Spinal cord (tissue), 10 donors: ENCODE measurements at places on chromosomes 7 and 10.

GRCh38 chr7:138951953-138952352, 29.2 kb downstream of the KIAA1549 start:
- DNase-seq = no peak

DNA sequence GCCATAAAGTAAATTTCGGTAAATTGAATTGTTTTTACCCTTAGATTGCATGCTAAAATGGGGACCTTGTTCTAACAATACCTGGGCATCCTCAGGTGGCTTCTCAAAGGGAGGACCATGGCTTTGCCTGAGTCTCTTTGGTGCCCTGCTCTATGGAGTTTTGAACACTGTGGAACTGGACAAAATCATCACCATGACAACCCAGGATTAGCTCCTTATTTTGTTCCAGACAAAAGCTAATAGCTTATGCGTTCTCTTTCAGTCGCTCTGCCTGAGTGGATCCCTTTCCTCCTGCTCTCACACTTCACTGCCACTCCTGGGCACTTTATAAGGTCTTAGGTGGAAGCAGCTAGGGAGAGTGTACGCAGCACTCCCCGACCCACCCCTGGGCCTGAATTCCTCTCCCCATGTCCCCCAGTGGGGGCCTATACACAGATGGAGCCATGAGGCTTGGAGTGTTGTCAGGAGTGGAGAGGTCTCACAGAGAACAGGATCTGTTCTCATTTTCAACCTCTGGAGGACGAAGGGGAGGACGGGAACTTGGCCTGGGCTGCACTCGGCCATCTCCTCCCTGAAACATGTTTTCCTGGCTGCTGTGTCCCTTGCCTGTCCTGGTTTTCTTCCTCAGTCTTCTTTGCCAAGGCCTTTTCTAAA, 19.0 kb downstream of the ADCYAP1R1 start:
- DNase-seq = peak; percentile 29

GRCh38 chr7:151813445-151813844, 63.5 kb downstream of the PRKAG2 start:
- no peak for DNase-seq

GRCh38 chr10:73634421-73634820, 6.9 kb downstream of the MYOZ1 start:
- no peak for DNase-seq

DNA sequence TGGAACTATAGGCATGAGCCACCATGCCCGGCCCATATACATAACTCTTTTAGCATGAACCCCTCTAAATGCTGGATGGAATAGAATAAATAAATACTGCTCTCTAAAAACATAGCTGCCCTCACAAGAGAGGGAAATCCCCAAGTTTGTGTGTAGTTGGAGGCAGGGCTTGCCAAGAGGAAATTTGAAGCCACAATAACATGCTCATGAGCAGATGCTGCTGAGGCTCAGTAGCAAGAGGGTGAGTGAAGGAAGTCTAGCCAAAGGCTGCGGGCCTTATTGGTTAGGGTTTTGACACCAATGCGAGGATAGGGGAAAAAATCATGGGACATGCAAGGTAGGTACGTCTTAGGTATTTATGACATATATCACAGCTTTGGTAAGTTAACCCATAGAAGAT, 17.3 kb downstream of the TPK1 start:
- DNase-seq = no peak

GRCh38 chr7:130950054-130950453, 216.0 kb upstream of the KLF14 start:
- no peak for DNase-seq

DNA sequence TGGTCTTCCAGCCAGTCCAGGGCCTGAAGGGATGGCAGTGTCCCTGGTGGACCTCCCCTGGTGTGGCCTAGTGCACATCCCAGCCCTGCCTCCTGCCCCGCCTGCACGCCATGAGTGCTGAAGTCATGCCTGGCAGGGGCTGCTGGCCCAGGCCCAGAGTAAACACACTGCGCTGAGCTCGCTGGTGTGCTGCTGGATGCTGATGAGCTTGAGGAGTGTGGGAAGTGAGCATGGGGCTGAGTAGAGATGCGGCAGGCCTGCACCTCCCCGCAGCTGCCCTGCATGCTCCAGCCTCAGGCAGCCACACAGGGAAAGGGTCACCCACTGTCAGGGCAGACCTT, 43.2 kb downstream of the HTRA1 start:
- peak; percentile 80 for DNase-seq

GRCh38 chr10:110643035-110643652, 992 bp upstream of the RBM20 start:
- no peak for DNase-seq

- no peak for DNase-seq
These were observed 24.8 kb downstream of the OR9A2 start for GRCh38 chr7:143002106-143002505.

DNA sequence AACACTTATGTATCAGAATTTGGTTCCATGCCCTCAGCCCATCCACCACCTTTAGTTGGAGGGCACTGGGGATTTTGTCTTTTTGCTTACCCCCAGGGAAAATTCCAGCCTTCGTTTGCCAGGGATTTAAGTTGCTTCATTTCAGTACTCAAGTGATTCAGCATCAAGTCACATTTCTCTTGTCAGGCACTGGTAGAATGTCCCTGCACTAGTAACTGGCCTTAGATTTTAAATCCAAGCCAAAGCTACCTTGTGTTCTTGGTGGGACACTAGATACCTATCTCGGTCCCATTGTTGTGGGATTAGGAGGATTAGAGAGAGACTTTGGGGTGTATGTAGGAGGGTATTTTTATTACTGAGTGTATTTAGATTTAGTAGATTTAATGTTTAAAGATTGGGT, 613.1 kb downstream of the SUGCT start:
- DNase-seq = no peak

- no peak for DNase-seq
These were observed 456 bp upstream of the DLD start for GRCh38 chr7:107890493-107890961.

DNA sequence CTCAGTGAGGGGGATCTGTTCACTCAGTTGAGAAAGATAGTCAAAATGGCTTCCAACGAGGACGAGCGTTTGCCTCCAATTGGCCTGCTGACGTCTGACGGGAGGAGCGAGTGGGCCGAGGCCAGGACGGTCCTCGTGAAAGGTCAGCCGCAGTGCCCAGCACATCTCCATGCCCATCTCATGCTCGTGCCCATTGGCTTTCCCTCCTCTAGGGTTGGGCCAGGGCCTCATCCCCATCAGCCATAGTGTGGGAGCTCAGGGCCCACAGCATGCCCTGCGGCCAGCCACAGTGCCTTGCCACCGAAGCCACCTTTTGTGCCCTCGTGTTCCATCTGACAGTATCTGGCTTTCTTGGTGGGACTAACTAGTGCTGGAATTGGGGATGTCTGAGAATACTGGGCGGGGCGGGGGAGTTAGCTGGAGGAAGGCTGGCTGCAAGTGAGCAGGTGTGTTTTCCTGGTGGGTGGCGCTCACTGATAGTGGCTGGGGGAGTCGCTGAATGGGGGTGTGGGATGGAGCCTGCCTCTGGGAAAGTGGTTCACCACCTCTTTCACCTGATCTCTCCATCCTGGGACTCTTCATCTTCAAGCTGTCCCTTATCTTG, 13.9 kb downstream of the CHAT start:
- no peak for DNase-seq

- no peak for DNase-seq
These were observed 31.7 kb downstream of the LHPP start for GRCh38 chr10:124493214-124493882.

DNA sequence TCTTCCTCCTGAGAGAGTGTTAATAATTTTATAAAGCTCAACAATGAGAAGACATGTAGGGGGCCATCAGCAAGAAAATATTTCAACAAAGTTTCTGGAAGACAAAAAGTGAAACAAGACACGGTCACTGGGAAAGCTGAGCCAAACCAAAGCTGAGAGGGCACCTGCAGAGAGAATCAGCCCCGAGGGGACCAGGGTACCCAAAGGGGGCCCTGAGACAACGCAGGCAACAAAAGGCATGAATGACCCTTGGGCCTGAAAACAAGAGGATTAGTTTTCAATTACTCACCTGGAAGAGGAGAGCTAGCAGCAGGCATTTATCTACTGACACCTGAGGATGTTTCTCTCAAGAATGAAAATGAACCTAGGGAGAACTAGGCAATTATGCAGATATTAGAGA, 461.2 kb upstream of the MGMT start:
- no peak for DNase-seq

DNA sequence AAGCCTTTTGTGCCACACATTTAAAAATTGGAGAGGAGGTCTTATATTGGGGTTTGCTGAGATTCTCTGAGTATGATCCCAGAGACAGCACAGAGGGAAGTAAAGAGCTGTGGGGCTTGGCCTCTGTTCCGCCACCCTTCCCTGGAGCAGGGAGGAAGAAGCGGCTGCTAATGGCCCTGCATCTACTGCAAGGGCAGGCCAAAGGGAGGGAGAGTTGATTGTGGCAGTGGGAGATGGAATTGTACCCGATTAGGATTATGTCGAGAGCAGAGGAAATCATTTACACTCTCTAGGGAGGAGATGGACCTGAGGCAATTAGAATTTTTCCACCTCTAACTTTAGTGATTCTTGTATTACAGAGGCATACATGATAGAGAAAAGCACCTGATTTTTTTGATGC, 28.8 kb downstream of the CYP17A1 start:
- no peak for DNase-seq

GRCh38 chr10:53645951-53646350, 873.4 kb upstream of the MBL2 start:
- no peak for DNase-seq

DNA sequence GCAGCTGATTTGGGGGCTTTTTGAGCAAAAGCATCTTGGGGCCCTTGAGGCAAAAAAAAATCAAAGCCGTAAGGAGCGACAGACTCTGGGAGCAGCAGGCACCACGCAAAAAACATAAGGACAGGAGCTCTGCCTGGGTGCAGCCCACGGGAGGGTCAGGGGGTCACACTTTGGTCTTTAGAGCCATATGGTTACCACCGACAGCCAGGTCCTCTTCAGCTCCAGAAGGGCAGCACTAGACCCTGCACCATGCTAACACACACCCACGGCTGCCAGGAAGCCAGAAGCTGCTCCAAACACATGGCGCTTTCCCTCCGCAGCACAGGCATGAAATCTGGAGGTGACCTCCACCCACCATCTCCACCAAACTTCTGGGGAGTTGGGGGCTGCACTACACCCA, 47.1 kb downstream of the RSU1 start:
- no peak for DNase-seq

DNA sequence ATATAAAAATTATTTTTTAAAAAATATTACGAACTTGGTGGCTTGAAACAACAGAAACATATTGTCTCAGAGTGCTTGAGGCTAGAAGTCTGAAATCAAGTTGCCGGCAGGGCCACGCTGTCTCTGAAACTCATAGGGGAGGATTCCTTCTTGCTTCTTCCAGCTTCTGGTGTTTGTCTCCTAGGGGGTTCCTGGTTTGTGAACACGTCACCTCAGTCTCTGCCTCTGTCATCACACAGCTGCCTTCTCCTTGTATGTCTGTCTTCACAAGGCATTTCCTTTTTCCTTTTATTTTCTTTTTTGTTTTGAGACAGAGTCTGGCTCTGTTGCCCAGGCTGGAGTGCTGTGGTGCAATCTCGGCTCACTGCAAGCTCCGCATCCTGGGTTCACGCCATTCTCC, 12.7 kb upstream of the SNX8 start:
- DNase-seq = no peak

DNA sequence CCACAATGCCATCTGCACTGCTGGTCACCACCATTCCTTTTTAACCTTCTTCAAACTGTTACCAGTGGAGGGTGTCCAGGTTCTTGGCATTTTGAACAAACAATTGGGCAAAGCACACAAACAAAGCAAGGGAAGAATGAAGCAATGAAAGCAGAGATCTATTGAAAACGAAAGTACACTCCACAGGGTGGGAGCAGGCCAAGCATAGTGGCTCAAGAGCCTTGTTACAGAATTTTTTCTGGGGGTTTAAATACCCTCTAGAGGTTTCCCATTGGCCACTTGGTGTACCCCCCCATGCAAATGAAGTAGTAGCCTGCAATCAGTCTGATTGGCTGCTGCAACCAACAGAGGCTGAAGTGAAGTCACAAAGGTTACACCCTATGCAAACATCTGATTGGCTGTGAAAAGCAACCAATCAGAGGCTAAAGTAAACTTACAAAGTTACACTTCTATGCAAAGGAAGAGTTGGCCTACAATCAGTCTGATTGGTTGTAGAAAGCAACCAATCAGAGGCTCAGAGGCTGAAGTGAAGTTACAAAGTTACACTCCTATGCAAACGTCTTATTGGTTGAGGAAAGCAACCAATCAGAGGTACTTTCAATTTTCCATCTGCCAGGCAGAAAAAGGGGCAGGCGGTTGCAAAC, 103.2 kb upstream of the WAC start:
- DNase-seq = no peak

DNA sequence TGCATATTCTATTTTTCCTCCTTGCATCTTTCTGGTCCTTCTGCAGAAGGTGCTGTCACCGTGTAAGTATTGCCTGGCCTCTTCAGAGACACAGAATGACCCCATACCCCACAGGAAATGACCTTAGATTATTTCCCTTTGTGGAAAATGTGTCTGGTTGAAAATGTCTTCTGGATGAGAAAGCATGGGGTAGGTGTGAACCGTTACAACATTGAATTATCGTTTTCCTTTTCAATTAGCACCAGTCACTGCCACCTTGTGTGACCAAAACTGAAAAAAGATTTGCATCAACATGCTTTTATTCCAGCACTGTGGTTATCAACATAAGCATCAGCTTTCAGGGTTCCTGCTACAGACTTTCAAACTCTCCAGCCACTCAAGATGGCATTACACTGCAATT, 58.0 kb upstream of the CELF2 start:
- DNase-seq = no peak

- peak; percentile 45 for DNase-seq
These were observed 1083.1 kb downstream of the KCNMA1 start for GRCh38 chr10:76554478-76554877.

- DNase-seq = no peak
These were observed 170.0 kb downstream of the MGMT start for GRCh38 chr10:129637010-129637409.

DNA sequence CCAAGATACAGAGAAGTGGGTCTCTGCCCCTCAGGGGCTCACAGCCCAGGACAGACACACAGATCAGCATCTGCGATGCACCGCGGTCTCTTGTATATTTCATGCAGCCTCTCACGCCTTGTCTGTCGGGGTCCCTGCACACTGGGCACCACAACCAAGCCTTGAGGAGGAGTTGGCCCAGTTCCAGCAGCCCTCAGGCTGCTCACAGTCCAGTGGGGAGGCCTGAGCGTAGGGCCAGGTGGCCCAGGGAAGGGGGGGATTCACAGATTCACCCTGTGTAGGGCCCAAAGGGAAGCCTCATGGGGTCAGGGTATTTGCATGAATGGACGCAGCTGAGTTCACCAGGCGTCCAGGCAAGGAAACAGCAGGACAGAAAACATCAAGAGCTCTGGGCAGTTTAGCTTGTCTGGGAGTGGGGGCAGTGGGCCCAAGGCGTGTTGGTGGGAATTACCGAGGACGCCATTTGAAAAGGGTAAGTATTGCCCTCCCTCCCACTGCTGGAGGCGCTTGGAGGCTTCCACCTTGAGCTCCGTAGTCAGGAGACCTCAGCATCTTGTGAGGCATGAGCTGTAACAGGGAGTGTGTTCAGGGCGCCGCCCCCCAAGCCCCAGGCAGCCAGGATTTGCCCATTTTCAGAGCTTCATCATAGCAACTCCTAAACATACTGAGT, 129.1 kb upstream of the CHST15 start:
- DNase-seq = peak; percentile 57
